ENCODE measurements at places on chromosomes 11 and 22.
A peak's percentile ranks its signal among the peaks of the same experiment; 100 is the strongest.

GRCh38 chr11:112128483-112129121 is 35.3 kb downstream of the IL18 start:
- no peak for DNase-seq

GRCh38 chr22:48485149-48486133 is 1342.2 kb downstream of the BRD1 start:
- DNase-seq, result no peak

DNA sequence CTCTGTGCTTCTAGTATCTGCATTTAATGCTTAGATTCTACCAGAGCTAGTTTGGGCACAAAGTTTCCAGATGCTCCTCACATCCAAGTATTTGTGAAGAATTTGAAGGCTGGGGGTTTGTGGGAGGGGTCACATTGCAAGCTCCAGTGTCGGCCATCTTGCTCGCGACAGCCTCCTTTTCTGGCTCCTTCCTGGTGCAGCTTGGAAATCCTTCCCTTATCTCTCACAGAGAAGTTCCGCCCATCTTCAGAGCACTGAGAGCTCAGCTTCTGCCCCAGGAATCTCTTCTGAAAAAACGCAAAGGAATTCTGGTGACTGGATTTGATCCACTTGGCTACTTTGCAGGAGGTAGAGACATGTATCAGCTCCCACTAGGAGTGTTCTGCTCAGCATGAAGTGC is 497.5 kb downstream of the TBC1D22A start:
- DNase-seq, result no peak

DNA sequence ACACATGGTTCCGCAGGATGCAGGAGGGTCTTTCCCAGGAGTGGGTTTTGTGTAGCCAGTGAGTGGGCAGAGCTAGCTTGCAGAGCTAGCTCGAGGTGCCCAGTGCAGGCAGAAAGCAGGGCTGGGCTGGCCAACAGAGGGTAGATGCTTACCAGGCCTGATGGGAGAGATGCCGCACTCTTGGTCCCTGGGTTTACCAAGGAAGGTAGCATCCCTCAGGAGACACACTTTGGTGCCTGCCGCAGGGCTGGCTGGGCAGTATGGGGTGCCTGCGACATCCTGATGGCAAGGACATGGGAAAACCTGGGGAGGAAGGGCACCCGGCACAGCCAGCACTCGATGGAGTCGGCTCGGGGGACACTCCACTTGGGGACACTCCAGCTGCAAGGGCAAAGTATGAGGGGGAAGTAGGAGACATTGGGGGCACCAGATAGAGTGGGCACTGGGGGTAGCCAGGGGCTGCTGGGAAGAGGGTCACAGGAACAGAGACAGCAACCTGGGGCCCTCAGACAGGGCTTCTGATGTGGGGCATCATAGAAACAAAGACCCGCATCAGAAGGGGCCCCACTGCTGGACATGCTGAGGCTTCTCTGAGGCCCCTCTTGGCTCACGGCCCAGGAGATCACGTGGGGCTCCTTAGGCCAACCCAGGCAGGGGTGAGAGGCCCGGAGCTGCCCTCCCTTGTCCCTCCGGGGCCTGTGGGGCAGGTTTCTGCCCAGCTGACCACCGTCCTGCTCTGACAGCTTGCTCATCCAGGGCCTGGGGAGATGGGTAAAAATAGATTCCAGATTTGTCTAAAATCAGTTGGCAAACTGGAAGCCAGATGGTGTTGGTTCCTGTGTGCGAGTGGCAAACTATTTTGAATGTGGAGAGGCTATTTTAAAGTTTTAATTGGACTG is 89.8 kb downstream of the MORC2 start:
- DNase-seq, result no peak

- DNase-seq, result no peak
These were observed 16.8 kb downstream of the EFCAB6 start for GRCh38 chr22:43795320-43795719.

DNA sequence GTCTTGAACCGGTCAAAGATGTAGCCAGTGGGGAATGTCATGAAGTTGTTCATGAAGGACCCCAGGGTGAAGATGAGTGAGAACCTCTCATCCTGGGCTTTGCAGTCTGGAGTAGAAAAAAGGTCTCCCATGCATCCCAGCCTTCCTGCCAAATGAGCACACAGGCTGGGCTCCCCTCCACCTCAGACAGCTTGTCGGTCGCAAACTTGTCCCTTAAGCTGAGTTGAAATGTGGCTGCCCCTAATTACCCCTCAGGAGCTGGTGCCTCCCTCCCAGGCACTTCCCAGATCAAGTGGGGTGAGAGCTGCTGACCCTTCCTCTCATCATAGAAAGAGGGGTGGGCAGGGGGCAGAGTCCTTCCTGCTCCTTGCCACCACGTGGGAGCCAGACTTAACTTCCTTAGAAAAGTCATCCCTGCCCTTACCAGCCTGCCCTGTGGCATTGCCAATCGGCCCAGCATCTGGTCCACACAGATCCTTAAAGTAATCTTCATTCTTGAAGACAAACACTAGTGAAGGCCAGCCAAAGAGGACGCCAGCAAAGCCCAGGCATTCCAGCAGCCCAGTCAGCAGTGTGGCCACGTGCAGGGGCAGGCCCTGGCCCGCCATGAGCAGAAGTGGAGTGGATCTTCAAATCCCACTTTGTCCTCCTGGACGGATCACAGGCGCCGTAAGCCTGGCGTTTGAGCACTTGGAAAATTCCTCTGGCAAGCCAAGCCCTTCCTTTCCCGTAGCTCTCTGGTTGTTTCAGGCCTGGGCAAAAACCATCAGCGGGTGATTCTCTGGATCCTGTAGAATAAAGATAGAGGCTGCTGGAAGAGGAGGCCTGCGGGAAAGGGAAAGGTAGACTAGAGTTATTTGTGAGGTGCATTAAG is 1.1 kb downstream of the SLC43A3 start:
- peak; percentile 33 for DNase-seq

DNA sequence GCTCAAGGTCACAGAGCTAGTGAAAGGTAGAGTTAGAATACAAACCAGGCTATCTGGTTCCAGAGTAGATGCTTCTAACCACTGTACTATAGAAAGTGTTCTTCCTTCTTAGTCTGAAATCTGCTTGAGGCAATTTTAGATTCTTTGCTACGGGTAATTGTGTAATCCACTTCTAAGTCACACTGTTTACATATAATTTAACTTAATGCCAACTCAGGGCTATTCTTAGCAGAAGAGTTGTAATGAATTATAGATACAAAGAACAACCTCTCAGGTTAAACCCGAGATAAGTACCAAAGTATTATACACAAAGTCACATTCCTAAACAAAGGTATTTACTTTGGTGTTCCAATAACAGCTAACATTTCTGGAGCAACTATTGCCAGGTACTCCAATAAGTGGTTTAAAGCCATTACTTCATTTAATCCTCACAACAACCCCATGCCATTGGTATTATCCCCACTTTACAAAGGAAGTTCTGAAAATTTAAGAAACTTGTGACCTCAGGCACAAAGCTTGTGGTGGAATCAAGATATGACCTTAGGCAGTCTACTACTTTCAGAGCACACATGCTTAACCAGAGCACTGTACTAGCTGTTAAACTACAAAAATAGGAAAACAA is 31.1 kb upstream of the DDI1 start:
- no peak for DNase-seq

DNA sequence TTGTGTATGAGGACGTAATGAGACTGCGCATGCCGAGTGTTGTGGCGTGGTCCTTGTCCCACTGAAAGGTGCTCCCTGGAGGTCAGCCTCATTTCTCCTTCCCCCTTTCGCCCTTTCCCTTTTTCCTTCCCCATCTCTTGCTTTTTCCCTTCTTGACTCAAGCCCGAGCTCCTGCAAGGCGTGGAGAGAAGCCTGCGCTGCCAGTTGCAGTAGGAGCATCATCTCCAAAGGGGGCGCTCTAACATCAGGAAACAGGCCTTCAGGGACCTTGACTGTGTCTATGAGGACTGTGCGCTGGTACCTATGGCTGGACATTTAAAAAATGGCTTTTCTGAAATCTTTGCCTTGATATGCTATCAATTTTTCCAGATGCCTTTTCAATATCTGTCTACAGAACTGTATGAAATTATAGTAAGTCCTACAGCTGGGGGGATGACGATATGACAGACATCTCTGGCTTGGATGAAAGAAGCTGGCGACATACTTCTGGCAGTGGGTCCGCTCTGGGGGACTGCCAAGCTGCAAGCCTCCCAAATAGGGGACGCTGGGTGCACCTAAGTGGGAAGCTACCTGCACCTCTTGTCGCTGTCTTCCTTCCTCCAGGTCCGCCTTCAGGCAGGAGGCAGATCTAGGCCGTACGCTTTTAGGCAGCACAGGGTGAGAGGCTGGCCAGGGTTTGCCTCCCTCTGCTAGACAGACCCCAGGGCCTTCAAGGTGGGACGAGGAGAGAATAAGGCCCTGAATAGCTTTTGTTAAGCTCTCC is 96.5 kb downstream of the NXPE2 start:
- DNase-seq, result peak; percentile 42

DNA sequence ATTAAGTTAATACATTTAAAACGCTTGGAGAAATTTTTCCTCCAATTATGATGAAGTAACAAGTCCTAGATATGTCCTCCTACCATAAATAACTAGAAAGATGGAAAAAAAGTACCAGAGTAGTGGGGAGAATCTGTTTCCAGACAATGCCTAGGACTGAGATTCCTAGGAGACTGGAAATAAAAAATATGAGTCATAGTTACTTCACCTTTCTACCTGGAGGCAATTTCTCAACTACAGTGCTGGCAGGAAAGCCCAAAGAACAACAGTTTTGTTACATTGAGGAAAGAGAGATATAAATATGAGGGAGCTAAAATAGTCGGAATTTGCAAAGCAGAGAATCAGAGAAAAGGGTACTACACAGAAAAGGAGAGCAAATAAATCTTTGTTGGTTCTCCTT is 202.1 kb upstream of the ARHGAP42 start:
- DNase-seq, result no peak

GRCh38 chr11:108561535-108561991 is 32.0 kb downstream of the EXPH5 start:
- no peak for DNase-seq

GRCh38 chr22:16975155-16975885 is 32.7 kb downstream of the GAB4 start:
- peak; percentile 27 for DNase-seq

GRCh38 chr11:128515826-128516778 is 71.3 kb downstream of the ETS1 start:
- DNase-seq, result no peak

GRCh38 chr11:36093548-36093947 is 149.7 kb downstream of the LDLRAD3 start:
- DNase-seq, result no peak

DNA sequence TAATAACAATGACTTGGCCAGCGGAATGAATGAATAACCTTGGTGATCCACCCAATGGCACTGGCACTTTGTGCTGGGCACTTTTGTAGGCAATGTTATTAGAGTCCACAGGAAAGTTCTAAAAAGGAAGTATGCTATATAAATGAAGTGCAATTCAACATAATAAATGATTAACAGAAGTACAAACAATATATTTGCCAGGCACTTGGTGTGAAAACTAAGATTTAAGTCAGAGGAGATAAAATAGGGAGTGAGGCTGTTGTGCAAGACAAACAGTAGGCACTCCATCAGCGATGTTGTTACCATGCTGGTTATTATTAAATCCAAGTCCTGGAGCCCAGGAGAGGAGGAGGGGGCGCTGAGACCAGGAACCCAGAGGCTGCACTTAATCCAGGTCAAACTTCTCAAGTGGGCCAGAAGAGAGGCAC is 173.8 kb downstream of the LARGE1 start:
- no peak for DNase-seq

- no peak for DNase-seq
These were observed 110.2 kb upstream of the MTNR1B start for GRCh38 chr11:92859156-92859690.

GRCh38 chr11:6200975-6201374 is 2.0 kb downstream of the OR52W1 start:
- DNase-seq, result no peak

- no peak for DNase-seq
These were observed 1.1 kb upstream of the GAB2 start for GRCh38 chr11:78418584-78419211.

- no peak for DNase-seq
These were observed 66.6 kb upstream of the CECR2 start for GRCh38 chr22:17302616-17303015.

DNA sequence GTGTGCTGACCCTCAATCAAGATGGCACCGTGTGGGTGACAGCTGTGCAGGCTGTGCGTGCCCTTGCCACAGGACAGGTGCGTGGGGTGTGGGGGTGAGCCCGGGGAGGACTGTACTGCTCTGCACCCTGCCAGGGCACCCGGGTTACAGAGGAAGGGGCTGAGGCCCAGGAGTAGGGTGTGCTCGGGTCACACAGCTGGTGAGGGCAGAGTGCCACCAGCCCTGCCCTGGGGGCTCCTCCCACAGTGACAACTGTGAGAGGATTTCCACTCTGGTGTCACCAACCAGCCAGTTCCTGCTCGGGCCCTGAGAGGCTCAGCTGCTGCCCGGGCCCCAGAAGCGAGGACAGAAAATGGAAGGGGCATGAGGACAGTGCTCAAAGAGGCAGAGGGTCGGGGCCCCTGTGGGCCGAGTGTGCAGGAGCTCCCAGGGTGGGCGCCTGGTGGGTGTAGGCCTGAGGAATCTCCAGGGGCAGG is 20.5 kb downstream of the TRMU start:
- no peak for DNase-seq
